ENCODE measurements at places on chromosomes 11 and 22.

- DNase-seq, result no peak
These were observed 14.6 kb downstream of the NF2 start for GRCh38 chr22:29617922-29618629.

DNA sequence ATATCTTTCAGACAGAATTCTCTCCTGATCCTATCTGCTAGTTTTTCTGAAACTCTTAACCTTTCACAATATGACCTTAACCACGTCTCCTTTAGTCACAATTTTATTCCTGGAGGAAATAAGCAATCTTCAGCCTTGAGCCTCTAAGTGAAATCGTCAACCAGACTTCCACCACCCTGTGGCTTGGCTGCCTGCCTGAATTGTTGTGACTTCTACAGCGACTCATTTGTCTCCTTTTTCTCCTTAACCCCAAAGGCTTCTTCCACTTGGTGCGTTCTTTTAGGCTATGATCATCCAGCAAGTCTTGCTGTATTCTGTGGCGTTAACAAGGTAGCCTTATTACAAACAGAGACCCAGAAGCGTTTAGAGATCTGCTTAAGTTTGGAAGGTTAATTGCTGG lies 535.1 kb upstream of the ARHGAP42 start:
- DNase-seq, result no peak

DNA sequence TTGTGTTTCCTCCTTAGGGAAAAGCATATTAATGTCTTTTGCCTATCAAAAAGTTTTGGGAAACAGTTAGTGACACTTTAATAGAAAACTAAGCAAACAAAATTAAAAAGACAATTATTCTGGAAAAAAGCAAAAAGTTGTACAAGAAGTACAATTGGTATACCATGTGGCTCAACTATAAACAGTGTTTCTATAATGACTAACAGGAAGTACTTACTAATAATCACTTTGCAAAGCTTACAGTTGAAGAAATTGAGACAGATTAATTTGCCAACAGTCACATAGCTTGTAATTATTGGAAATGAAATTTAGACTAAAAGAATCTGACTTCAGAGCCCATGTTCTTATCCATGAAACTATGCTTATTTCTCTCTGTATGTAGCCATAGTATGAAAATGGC lies 24.7 kb downstream of the PPME1 start:
- DNase-seq, result no peak

- no peak for DNase-seq
These were observed 201.6 kb upstream of the NAV2 start for GRCh38 chr11:19511066-19511412.

GRCh38 chr22:44625981-44626687 lies 75.9 kb upstream of the PRR5 start:
- DNase-seq, result peak; percentile 84

DNA sequence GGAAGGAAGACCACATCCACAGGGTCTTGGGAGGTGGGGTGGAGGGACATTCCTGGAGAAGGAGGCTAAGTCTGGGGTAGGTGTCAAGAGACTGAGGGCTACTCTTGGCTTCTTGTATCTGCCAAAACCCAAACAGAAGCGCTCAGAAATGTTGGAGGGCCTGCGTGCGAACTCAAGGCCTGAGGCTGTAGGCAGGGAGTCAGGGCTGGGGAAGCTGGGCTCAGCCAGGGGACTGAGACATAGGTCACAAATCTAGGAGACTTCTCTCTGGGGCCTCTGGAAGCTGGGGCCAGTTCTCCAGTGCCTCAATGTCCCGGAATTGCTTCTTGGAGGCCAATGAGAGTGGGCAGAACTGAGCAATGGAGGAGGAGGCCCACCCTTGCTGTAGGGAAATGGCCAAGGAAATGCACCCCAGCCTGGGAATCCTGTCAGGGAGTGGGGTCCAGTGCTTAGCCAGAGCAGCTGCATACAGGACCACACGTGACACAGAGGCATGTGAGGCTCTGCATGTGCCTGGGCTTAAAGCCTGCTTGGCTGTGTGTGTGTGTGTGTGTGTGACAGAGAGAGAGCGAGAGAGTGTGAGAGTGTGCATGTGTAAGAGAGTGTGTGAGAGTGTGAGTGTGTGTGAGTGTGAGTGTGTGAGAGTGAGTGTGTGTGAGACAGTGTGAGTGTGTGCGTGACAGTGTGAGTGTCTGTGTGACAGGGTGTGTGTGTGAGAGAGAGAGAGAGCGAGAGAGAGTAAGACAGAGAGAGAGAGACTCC lies 141.3 kb downstream of the ST3GAL4 start:
- no peak for DNase-seq

DNA sequence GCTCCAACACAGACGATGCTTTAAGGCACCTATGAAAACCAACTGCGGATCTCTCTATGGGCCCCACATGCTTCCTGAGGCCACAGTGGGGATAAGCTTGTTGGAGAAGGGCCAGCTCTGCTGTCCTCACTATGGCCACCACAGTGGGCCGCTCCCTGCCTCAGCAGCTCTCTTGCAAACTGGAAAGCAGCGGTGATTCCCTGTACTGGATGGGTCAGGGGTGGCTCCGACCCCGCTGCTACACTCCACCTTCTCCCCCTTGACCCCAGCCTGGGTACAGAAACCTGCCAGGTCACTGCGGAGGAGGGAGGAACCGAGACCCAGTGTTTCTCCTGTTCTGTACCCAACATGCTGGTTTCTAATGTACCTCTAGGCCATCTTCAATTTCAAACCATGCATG lies 403.9 kb downstream of the CTTN start:
- DNase-seq, result no peak

DNA sequence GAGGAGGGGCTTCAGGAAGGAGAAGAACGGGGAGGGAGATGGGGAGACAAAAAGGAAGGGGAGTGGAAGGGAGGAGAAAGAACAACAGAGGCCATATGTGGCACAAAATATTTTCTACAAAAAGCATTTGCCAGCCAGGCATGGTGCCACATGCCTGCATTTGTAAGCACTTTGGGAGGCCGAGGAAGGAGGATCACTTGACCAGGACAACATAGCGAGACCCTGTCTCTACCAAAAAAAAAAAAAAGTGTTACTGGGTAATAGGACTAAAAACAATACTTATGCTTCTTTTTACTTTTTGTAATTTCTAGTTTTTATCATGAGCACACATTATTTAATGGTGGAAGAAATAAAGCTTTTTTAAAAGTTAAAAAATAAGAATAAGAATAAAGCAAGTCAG lies 5.3 kb downstream of the FAM168A start:
- DNase-seq, result no peak

DNA sequence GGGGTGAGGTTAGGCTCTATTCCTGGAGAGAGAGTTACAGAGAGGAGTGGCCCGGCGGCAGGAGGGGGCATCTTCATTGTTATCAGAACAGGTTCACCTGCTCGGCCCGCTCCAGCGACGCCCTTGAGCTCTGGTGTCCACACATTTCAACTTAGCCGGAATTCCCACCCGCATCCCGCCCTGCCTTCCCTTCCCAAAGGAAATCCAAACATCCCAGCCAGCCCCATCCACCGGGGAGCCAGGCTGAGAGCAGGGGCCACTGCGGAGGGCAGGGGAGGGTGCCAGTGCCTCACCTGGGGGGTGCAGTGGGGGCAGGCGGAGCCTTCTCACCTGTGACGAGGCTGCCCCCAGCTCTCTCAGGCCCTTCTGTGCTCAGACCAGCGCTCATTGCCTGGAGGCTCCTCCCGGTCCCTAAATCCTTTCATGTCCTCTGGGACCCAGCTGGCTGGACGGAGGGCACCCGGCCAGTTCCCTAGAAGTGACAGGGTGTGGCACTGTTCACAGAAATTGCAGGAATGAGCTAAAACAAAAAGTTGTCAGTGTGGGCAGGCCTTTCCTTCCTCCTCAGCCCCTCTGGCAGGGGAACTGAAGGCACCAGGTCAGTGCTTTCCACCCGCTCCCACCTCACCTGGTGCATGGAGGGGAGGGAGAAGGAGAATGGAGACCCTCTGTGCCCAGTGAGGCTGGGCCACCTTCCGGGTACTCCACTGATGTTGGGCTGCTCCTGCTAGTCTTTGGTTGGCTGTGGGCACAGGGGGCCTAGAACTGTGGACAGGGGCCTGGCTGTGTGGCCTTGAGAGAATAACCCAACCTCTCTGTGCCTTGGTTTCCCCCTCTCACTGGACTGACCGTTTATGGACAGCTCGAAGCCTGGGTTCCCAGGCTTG lies 2.2 kb upstream of the MRGPRG start:
- DNase-seq, result no peak

GRCh38 chr11:61377461-61378160 lies 14.8 kb upstream of the TMEM216 start:
- no peak for DNase-seq

DNA sequence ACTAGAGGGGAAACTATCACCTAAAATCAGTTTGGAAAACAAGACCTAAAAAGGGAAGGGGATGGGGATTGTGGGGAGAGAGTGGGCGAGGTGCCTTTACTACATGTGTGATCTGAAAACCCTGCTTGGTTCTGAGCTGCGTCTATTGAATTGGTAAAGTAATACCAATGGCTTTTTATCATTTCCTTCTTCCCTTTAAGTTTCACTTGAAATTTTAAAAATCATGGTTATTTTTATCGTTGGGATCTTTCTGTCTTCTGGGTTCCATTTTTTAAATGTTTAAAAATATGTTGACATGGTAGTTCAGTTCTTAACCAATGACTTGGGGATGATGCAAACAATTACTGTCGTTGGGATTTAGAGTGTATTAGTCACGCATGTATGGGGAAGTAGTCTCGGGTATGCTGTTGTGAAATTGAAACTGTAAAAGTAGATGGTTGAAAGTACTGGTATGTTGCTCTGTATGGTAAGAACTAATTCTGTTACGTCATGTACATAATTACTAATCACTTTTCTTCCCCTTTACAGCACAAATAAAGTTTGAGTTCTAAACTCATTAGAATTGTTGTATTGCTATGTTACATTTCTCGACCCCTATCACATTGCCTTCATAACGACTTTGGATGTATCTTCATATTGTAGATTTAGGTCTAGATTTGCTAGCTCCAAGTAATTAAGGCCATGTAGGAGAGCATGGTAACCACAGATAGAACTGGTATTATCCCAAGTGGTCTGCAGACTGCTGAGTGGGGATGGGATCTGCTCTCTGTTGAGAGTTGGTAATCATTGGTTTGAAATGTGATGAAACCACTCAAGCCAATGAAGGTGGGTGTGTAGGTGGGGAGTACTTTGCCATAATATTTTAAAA lies 3.6 kb downstream of the NEAT1 start:
- DNase-seq, result peak; percentile 81

- no peak for DNase-seq
These were observed 64.6 kb downstream of the OPCML start for GRCh38 chr11:133467686-133468085.

DNA sequence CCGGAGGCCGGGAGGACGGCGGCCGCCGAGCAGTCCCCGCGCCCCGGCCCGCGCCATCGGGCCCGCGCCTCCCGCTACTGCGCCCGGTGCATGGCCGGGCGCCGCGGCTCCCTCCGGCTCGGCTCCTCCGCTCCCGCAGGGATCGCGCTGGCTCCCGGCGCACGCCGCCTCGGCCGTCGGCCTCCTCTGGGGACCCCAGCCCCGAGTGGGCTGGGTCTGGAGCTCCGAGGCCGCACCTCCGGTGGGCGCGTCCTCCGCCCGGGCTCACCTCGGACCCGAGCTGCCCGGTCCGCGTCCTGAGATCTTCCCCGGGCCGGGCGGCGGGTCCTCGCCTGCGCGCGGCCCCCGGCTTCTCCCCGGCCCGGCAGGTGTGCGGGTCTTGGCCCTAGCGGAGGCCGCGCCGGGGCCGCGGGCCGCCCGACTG lies 251 bp downstream of the SHISA8 start:
- DNase-seq, result no peak

DNA sequence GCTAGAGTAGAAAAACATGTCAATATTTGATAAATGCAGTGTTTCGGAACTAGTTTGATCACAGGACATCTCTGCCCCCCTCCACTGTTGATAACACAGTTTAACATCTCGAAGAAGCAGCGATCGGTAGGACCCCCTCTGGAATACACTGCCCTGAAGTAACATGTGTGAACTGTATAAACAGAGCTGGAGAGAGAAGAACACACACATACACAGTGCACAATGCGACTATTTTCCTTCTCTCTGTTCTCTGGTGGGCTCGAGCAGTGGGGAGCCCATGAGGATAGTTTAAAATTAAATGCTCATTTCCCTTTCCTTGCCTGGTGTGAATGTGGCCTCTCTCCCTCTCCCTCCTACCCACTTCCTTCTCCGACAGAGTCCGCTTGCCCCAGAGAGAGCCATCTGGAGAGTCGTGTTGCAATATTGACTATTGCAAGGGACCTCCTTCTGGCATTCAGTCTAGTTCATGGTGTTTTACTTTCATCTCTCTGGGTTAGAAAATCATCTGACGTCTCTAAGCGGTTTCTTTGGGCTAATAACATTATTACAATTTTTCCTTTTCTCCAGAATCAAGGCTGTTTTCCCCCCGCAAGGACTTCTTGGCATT lies 51.6 kb upstream of the BARX2 start:
- no peak for DNase-seq

GRCh38 chr11:128884703-128885338 lies 6.3 kb upstream of the KCNJ5 start:
- peak; percentile 76 for DNase-seq

DNA sequence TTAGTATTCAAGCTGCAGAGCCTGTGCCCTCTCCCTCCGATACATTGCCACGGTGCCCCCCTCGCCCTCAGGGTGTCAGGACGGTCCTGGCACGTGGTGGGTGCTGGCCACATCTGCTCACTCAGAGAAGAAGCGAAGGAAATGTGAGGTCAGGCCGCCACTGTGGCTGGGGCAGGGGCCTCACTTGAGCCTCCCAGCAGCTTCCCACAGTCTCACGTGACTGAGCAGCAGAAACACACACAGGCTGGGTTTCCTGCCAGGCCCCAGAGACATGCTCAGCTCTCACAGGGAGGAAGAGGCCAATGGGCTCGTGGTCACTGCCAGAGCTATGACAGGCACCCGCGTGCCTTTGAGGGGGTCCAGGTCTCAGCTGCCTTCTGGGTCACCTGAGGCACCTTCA lies 37.9 kb upstream of the PRR5 start:
- peak; percentile 63 for DNase-seq

DNA sequence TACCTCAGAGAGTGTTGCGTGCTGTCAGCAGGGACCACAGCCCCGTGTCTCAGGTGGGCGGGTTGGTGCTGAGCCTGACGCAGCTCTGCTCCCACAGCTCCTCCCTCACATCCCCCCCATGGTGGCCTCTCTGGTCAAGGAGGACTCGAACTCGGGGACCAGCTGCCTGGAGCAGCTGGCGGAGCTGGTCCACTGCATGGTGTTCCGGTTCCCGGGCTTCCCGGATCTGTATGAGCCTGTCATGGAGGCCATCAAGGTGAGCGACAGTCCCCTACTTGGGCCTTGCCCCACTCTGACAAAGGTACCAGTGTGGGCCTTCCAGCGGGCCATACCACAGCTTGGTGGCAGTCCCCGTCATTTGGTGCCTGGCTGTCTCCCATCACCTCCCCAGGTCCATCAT lies 11.8 kb downstream of the USP35 start:
- no peak for DNase-seq

DNA sequence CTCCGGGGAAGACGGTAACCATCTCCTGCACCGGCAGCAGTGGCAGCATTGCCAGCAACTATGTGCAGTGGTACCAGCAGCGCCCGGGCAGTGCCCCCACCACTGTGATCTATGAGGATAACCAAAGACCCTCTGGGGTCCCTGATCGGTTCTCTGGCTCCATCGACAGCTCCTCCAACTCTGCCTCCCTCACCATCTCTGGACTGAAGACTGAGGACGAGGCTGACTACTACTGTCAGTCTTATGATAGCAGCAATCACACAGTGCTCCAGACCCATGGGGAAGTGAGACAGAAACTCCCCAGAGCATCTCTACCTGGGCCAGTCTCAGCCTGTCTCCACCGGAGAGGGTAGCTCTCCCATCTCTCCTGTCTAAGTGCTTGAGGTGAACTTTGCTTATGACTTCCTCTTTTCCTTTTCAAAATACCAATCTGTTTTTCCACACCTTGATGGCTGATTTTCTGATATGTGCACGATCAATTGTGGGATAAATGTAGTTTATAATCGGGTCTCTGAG lies 48.5 kb upstream of the VPREB1 start:
- no peak for DNase-seq

All from CD4-positive, alpha-beta T cell treated with Interleukin-12 subunit alpha and Interleukin-12 subunit beta, for 1 hour (primary cell).